ENCODE measurements at places on chromosomes 16 and 17.

- DNase-seq: no peak
Measured at GRCh38 chr17:80892900-80893603, 98.6 kb upstream of the CHMP6 start.

DNA sequence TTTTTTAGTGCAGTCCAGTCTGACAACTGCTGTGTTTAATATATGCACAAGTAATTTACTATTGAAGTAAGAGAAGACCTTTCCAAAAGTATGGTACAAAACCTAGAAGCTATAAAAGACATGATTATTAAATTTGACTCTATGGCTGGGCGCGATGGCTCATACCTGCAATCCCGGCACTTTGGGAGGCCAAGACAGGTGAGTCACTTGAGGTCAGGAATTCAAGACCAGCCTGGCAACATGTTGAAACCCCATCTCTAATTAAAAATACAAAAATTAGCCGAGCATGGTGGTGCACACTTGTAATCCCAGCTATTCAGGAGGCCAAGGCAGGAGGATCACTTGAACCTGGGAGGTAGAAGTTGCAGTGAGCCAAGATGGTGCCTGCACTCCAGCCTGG is 41.4 kb upstream of the VWA3A start:
- DNase-seq: no peak

GRCh38 chr17:7215136-7215638 is 4.4 kb downstream of the DLG4 start:
- no peak for DNase-seq

GRCh38 chr17:72025113-72025512 is 95.7 kb upstream of the SOX9 start:
- DNase-seq: no peak

- peak; percentile 72 for DNase-seq
Measured at GRCh38 chr16:2919511-2920255, 8.0 kb downstream of the FLYWCH1 start.

DNA sequence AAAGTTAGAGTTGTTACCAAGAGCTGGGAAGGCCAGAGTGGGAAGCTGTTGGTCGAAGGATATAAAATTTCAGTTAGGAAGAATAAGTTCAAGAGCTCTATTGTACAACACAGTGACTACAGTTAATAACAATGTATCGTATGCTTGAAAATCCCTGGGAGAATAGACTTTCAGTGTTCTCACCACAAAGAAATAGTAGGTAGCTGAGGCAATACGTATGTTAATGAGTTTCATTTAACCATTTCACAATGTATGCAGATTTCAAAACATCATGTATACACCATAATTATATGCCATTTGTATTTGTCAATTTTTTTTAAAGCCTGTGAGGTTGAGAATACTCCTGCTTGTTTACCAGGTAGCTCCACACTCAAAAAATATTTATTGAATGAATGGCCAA is 41.5 kb upstream of the MYOCD start:
- DNase-seq: no peak
